Activated CD4-positive, alpha-beta memory T cell treated with anti-CD3 and anti-CD28 coated beads for 36 hours (primary cell): ENCODE measurements at places on chromosomes 3 and 15. TPM values are rescaled to one million over a fixed set of nuclear protein-coding genes. Genes with fewer than 3 reads are reported as not detected.

GRCh38 chr3:52231502-52232278, 6.2 kb upstream of the TLR9 start:
- H3K4me1 ChIP-seq: peaks cover 37% of the 10 kb centered on the region
- peaks cover 37% of the 10 kb centered on the region for H3K36me3 ChIP-seq
- DNase-seq: peak; percentile 90
- H3K4me3 ChIP-seq: no peak overlapping the region
- H3K27me3 ChIP-seq: no peaks in the 10 kb centered on the region
- peak overlapping the region; percentile 73 for H3K27ac ChIP-seq

Gene SEMA7A
- 68.4 TPM for total RNA-seq

DNA sequence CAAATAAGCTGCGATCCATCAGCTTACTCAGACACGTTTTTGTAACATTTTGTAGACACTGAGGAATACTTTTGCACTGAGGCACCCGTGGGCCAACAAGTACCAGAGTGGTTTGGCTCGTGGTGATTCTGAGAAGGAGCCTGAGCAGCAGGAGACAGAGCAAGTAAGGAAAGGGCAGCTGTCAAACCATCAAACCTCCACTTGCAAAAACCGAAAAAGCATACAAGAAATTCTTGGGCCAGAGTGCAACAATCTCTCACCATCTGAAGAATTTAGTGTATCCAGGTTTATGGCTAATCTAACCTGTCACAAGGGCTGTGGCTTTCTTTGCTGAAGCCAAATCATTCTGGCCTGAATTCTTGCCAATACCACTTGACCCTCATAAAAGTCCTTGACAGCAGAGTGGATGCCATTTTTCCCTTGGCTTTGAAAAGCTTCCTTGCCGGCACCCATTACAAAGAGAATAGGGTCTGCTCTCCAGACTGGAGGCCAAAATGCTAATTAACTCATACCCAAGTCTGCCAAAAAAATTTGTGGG, 56.7 kb downstream of the MYO1E start:
- H3K36me3 ChIP-seq: no peaks in the 10 kb centered on the region
- H3K4me1 ChIP-seq: no peaks in the 10 kb centered on the region
- H3K27ac ChIP-seq: no peak overlapping the region
- H3K4me3 ChIP-seq: no peak overlapping the region
- peaks cover 4% of the 10 kb centered on the region for H3K27me3 ChIP-seq

DNA sequence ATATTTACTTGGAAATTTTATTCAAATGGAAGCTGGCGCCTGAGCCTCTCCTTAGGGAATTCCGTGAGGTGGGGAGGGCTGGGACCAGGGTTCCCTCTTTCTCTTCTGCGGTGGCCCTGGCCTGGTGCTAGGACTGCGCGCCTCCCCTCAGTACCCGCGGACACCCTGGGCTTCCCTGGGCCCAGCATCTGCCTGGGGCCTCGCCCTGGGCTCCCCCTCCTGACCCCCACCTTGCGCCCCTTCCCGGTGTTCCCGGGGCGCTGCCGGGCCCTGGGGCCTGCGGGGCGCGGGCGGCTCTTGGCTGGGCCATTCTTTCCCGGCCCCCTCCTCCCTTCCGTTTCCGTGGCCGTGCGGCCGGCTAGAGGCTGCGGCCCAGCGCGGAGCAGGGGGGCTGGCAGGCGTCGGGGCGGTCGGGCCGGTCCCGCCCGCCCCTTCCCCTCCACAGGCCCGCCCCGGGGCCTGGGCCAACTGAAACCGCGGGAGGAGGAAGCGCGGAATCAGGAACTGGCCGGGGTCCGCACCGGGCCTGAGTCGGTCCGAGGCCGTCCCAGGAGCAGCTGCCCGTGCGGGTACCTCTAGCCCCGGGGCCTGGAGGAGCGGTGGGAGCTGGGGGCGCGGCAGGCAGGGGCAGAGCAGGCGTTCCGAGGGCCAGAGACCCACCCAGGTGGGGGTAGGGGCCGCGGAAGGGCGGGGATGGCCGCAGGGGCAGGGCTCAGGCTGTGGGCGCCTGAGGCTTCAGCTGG, at the start of gene FES:
Gene FES, plus strand, starts transcription at position 529 of the 743 bp plus-strand sequence. CDS start 542 bp downstream, outside the sequence.
- peak within 1 kb of the TSS; percentile 20 for H3K4me3 ChIP-seq
- H3K27ac ChIP-seq: peak within 1 kb of the TSS; percentile 74
- peaks cover 6% of the 10 kb centered on the region for H3K27me3 ChIP-seq
- peak; percentile 41 for DNase-seq
- H3K4me1 ChIP-seq: peaks cover 22% of the 10 kb centered on the region
- peaks cover 21% of the 10 kb centered on the region for H3K36me3 ChIP-seq

DNA sequence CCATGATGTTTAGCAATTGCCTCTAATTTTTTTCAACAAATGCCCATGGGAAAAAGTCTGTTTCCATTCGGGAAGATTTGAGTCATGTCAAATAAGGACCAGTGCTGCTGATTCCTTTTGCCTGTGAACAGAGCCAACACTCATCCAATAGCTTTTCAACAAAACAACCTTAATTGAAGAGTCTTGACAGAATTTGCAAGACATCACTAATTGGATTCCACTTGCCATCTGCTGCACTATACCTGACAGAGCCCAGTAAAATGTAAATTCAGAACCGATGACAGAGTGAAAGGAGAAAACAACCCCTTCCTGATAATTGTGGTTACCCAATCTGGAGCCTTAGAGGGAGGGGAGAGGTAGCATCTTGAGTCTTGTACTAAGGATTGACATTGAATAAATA, 426.7 kb downstream of the AGBL1 start:
- no peaks in the 10 kb centered on the region for H3K4me1 ChIP-seq
- DNase-seq: no peak
- H3K27ac ChIP-seq: no peak overlapping the region
- H3K36me3 ChIP-seq: peaks cover 2% of the 10 kb centered on the region
- H3K4me3 ChIP-seq: no peak overlapping the region
